AML-193 (cell line): ENCODE measurements at places on chromosomes 12 and 14.

GRCh38 chr14:103247169-103247606 is 86.8 kb upstream of the EIF5 start:
- no peak for DNase-seq

- DNase-seq = no peak
Observed at GRCh38 chr14:55425091-55425490, 13.5 kb upstream of the ATG14 start.

DNA sequence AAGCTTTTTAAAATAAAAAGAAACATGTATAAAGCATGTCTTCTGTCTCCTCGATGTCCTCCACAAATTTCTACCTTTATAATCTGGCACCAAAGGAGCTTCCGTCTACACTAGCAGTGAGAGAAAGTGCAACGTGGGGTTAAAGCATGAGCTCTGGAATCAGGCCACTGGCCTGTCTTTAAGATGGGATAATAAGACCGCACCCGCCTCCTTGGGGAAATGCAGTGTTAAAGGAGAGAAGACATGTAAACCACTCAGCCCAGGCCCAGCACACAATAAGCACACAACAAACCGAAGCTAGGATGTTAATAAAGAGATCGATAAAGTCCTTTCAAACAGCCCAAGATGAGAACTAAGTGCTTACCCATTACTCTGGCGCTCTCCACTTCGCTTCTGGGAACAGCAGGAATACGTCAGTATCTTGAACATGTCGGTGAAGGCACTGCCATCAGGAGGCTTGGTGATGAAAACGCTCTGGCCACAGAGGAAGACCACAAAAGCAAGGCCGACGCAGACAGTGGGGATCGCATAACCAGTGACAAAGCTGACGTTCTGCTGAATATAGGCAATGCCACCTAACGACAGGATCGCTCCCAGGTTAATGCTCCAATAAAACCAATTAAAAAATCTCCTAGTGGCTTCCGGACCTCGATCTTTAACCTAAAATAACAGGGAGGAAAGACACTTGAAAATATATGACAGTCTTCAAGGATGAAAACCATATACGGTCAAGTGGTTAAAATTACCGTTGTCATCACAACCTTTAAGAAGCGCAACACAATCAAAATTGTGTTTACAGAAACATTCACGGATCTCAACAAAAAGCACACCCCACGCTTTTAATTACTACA is 9.1 kb downstream of the SLC15A4 start:
- DNase-seq = no peak

DNA sequence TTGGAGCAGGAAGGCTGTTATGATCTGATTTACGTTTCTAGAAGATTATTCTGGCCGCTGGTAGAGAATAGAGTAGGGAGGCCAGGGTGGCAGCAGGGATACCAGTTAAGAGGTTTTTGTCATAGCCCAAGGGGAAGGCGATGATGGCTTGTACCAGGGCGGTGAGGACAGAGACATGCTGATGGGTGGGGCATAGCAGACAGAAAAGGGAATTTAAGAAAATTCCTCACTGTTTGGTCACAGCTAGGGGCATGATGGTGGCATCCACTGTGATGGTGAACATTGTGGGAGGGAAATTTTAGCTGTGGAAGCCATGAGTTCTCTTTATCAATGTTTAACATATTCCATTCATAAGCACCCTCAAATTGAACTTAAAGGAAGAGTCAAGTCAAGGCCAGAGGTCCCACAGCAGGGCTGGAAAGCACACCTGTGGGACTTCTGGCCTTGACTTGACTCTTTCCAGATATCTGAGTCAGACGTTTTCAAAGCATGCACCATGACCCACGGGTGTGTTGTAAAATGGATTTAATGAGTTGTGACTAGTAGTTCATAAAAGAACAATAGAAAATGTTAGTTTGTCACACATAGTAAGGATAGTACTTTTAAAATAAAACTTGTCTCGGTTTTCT is 134.6 kb downstream of the CHST11 start:
- DNase-seq = no peak
